B cell (primary cell): ENCODE measurements at places on chromosomes 6 and 20. TPM values are rescaled to one million over a fixed set of nuclear protein-coding genes. Genes with fewer than 3 reads are reported as not detected.

DNA sequence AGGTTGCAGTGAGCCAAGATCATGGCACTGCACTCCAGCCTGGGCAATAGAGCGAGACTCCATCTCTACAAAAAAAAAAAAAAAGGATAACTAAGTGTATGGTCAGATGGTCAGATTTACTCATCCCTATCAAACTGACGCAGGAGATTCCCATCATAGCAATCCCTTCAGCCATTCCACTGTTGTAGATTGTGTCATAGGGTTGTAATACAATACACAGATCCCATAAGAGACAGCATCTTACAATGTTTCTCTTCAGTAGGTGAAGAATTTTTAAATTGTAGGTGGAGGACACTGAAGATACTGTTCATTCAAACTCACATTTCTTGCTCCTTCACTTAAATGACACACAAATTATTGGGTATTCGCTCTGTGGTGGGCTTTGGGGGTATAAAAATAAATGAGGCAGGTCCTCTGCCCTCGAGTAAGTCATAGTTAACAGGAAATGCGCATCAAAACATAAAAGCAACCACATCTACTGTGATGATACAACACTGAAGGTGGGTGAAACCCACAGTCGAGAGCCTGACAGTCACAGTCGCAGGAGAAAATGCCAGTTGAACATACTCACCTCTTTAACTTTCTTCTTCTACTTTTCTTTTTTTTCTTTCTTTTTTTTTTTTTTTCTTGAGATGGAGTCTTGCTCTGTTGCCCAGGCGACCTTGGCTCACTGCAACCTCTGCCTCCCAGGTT lies 205.5 kb downstream of the ZNF217 start:
- no peaks in the 10 kb centered on the region for H3K4me1 ChIP-seq
- DNase-seq, result no peak
- H3K27ac ChIP-seq, result no peak overlapping the region

DNA sequence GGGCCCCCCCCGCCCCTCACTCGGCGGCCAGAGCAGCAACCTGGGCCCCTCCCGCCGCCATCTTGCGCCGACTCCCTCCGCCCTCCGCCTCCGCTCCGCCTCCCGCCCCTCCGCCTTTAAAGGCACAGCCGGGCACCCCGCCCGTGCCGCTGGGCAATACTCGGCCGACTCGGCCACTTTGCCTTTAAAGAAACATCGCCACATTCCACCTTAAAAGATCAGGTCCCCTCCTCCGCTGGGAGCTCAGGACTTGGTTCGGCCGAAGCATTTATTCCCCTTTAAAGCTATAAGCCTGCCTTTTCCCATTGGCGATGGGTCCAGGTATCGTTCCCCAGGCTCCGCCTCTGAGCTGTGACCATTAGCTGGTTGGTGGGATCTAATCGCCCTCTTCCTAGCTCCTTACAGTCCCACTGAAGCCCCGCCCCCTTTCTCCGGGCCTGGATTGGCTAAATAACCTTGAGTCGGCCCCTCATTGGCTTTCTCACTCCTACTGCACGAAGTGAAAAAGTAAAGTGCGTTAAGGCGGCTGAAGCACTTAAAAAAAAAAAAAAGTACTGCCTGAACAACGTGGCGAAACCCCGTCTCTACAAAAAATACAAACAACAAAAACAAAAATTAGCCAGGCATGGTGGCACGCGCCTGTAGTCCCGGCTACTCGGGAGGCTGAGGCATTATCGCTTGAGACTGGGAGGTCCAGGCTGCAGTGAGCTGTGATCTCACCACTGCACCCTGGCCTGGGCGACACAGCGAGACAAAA lies at the start of gene ZBTB22:
Gene ZBTB22, minus strand, starts transcription at position 76 of the 757 bp plus-strand sequence. CDS start 828 bp downstream, outside the sequence.
- H3K36me3 ChIP-seq, result peaks cover 44% of the 10 kb centered on the region
- peak within 1 kb of the TSS; percentile 97 for H3K4me3 ChIP-seq
- H3K4me1 ChIP-seq, result peaks cover 76% of the 10 kb centered on the region
- no peaks in the 10 kb centered on the region for H3K27me3 ChIP-seq

Gene ENPP1
- 0.13 and 0.27 TPM in 2 replicates for polyA plus RNA-seq

GRCh38 chr20:20303320-20303719 lies 64.6 kb upstream of the INSM1 start:
- no peak overlapping the region for H3K27ac ChIP-seq
- no peaks in the 10 kb centered on the region for H3K4me1 ChIP-seq
- no peaks in the 10 kb centered on the region for H3K27me3 ChIP-seq
- no peaks in the 10 kb centered on the region for H3K36me3 ChIP-seq
- no peak for DNase-seq
- no peak overlapping the region for H3K4me3 ChIP-seq

- H3K27ac ChIP-seq, result no peak overlapping the region
- H3K27me3 ChIP-seq, result peaks cover 29% of the 10 kb centered on the region
- H3K36me3 ChIP-seq, result no peaks in the 10 kb centered on the region
- H3K4me3 ChIP-seq, result no peak overlapping the region
- DNase-seq, result no peak
Observed at GRCh38 chr20:50980071-50980681, 21.6 kb downstream of the MOCS3 start.
